ENCODE measurements at places on chromosomes 3 and 15.

DNA sequence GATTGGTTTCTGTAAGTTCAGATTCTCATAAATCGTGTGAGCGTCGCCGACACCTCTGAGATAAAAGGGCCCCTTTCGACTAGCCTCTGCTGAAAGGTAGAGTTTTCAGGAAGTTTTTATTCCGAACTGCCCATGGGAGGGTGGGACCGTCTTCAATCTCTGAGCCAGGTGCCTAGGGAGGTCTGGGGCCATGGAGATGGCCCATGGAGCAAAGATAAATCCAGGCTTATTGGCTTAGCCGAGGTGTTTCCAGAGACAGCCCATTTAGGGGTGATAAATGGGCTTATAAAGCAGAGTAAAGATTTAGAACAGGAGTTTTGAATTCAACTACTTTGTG lies 442 bp downstream of the QTRT2 start:
- no peak for DNase-seq

DNA sequence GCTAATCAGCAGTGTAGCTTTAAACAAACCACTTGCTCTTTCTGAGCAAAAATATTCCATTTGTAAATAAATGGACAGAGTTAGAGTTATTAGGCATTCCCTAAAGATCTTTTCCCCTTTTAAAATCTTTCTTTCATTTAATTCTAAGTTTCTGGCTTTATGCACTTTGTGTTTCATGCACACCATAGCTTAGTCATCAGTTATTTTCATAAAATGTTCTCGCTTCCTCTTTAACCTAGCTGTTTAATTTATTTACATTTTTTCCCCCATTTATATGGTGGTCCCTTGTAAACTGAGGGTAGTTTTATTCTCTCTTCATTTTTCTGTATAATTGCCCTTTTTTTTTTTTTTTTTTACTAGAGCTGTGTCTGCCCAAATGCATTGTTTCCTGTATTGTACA lies 315.0 kb upstream of the LRRFIP2 start:
- peak; percentile 2 for DNase-seq

- no peak for DNase-seq
Observed at GRCh38 chr3:61442696-61443095, 118.7 kb upstream of the PTPRG start.

- no peak for DNase-seq
Observed at GRCh38 chr3:30518872-30519271, 87.5 kb upstream of the TGFBR2 start.

DNA sequence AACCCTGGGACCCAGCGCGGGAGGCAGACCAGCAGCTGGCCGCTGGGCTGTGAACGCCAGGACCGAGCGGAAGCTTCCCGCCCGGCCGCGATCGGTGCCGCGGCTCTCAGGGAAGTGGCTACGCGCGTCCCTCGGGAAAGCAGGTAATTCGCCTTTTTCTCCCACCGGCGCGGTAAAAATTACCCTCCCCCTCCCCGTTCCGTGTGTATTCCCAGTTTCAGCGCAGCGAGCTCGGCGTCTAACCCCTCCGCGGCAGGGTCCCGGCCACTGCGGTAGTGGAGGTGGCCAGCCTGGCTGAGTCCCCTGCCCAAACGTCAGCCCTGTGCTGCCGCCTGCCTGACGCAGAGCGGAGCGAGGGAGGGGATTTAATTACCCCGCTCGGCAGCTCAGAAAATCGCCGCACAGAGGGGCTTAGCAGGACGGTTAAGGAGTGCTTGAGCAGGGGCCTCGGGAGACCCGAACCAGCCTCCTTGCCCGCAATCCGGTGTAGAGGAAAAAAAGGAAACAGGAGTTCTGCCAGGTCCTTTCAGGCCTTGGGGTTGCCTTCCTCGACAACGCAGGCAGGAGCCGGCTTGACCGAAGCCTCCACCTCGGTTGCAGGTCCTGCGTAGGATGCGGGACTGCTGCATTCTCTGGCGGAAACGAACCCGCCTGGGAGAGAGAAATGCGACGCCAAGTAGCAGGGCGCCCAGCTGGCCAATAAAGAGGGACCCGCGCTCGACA lies 2.9 kb downstream of the GATA2 start:
- no peak for DNase-seq

- DNase-seq = no peak
Observed at GRCh38 chr3:195718477-195718984, 2.2 kb upstream of the MUC20 start.

Measured in MV-4-11 (cell line).